ENCODE measurements at places on chromosomes 4 and X. TPM values are rescaled to one million over a fixed set of nuclear protein-coding genes. Genes with fewer than 3 reads are reported as not detected.

The HELT gene
- polyA plus RNA-seq, result not detected

The DNAAF6 gene
- polyA plus RNA-seq, result not detected

GRCh38 chr4:155854582-155855226 is 11.4 kb downstream of the ASIC5 start:
- no peak for DNase-seq

DNA sequence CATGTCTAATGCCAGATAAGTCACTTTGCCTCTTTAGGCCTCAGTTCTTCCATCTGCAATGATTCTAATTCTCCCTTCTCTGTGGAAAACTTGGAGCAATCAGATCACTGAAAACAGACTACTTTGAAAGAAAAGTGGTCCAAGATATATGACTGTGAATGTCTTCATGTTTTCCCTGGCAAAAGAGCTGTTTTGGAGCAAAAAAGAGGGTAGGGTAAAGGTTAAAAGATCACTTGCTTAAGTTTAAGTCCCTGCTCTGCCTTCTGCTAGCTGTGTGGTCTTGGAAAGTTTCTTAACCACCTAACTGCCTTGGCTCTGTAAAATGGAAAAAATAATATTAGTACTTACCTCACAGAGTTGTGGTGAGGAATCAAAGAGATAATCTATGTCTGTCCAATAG is 140.3 kb upstream of the PAK3 start:
- no peak for DNase-seq

The TEX13B gene
- not detected for polyA plus RNA-seq

DNA sequence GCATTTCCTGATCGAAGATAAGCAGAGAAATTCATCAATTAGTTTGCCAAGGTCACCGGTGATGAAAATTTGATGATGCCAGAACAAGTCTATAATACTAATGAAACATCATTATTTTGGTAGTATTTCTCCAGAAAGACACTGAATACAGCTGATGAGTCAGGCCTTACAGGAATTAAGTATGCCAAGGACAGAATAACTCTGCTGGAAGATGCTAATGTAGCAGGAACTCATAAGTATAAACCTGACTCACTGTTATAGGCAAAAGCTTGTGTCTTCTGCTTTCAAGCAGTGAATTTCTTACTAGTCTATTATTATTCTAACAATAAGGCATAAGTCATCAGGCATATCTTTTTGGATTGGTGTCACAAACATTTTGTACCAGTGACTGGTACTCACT is 1825.1 kb upstream of the IGFBP7 start:
- DNase-seq, result no peak

The MUC7 gene
- not detected for polyA plus RNA-seq

The TREX2 gene
- polyA plus RNA-seq, result 0.99 TPM

- no peak for DNase-seq
These were observed 318.4 kb downstream of the TEX13A start for GRCh38 chrX:104902070-104902469.

GRCh38 chr4:126697748-126698147 is 935.0 kb upstream of the INTU start:
- DNase-seq, result peak; percentile 72
